ENCODE measurements at places on chromosomes 6 and 20. TPM values are rescaled to one million over a fixed set of nuclear protein-coding genes. Genes with fewer than 3 reads are reported as not detected.

The BTBD9 gene
- 20.5 TPM for total RNA-seq

The OXT gene
- not detected for total RNA-seq

The PRRT1 gene
- total RNA-seq: 4.5 TPM

The TMEM244 gene
- not detected for total RNA-seq

The RBPJL gene
- not detected for total RNA-seq

The GLP1R gene
- total RNA-seq: not detected

The C6orf15 gene
- not detected for total RNA-seq

The CTAGE9 gene
- total RNA-seq: not detected

The NFYA gene
- 69.1 TPM for total RNA-seq

The SIRPB1 gene
- total RNA-seq: 0.93 TPM

The ZSCAN16 gene
- 9.1 TPM for total RNA-seq

The TFAP2D gene
- total RNA-seq: not detected

The HNF4A gene
- 0.20 TPM for total RNA-seq

The HFE gene
- 8.3 TPM for total RNA-seq
